ENCODE measurements at places on chromosomes 12 and 14. TPM values are rescaled to one million over a fixed set of nuclear protein-coding genes. Genes with fewer than 3 reads are reported as not detected.

Gene KIF5A
- total RNA-seq = 0.18 TPM

Gene VRTN
- total RNA-seq = not detected

Gene PLD4
- not detected for total RNA-seq

Gene CRIP1
- not detected for total RNA-seq

Gene NGB
- total RNA-seq = not detected

Gene PZP
- not detected for total RNA-seq

Gene RIPK3
- total RNA-seq = not detected

Gene CEP170B
- total RNA-seq = 3.6 TPM

Gene LHX5
- total RNA-seq = not detected

Gene HOXC4
- total RNA-seq = not detected

Gene OR4E1
- not detected for total RNA-seq

Gene OTX2
- total RNA-seq = not detected

Gene CCDC196
- total RNA-seq = not detected

All from IMR-90 (cell line).